ENCODE measurements at places on chromosomes 12 and 14.

- DNase-seq, result no peak
Measured at GRCh38 chr14:105010891-105011291, 10.0 kb downstream of the CDCA4 start.

DNA sequence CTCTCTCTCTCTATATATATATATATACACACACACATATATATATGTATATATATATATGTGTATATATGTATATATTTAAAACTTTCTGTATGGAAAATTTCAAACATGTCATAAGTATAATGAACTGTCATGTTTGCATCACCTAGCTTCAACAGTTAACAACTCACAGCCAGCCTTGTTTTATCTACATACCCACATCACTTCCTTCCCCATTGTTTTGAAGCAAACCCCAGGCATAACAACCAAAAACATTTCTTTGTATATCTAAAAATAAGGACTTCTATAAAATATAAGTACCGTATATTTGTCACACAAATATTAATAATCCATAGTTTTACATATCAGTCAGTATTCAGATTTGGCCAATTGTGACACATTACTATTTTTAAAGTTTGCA is 57.4 kb downstream of the PAPOLA start:
- DNase-seq, result no peak

- DNase-seq, result no peak
Measured at GRCh38 chr14:72236629-72237028, 304.4 kb downstream of the RGS6 start.

DNA sequence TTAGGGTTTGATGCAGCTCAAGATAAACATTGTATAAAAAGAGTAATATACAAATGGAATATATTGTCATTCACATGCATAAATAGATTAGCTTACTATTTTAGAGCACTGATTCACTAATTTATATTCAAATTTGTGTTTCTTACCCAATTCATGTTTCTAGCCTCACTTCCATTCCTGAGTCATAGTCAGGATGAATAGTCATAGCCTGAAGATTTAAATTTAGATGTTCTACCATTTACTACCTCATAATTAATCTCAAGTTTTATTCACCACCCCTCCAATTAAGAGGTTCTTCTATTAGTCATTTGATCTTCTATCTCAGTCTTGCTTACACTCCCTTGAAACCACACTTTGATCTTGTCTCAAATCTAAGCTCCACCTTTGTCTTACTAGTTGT is 38.7 kb downstream of the ANO4 start:
- no peak for DNase-seq

DNA sequence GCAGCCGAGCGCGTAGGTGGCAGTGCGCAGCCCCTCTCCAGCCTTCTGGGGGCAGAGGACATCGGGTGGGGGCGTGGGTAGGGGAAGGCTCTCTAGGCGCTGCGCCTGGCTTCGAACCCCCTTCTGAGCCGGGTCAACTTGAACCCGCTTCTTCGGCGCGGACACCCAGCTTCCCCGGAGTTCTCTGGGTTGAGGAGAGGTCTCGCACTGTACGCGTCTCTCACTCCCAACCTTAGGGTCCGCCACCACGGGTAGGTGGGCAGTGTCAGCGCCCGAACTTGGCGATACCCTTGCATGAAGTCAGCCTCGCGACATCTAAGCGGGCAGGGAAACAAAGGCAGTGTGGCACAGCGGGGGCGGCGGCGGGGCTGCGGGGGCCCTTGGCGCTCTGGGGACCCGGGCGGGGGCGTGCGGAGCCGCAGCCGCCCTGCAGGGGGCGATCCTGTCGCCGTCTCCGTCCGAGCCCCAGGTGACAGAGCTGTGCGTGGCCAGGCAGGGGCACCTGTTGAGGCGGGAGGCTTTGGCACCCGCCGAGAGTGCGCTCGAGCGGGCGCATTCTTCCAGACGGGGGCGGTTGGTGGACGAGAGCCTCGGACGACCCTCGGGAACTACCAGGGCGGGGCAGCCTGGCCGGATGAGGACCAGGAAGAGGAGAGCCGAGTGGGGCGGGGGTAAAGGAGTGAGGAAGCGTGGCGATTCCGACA is 1.1 kb downstream of the GALNT16 start:
- DNase-seq, result peak; percentile 5

- DNase-seq, result no peak
Measured at GRCh38 chr12:26121323-26122060, 3.3 kb downstream of the BHLHE41 start.

DNA sequence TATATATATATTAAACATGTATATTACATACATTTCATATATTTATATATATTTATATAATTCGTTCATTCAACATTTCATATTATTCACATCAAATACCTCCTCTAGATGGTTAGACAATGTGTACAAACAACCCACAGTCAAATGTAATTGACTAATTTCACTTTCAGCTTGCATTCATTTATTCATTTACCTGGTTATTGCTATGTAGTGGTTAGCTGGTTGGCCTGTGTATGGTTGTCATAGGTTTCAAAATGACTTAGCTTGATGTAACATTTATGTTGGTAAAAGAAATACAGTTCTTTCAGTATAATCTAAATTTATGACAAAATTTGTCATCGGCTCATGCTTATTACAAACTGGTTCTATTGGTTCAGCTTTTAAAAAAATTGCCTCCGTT is 389 bp downstream of the OR4K13 start:
- DNase-seq, result no peak

GRCh38 chr14:22565391-22565945 is 23.6 kb downstream of the DAD1 start:
- no peak for DNase-seq

Measured in central memory CD4-positive, alpha-beta T cell (primary cell).